Esophagus squamous epithelium (tissue), 5 donors: ENCODE measurements at places on chromosomes 7 and 10.

- H3K4me1 ChIP-seq = no peaks in the 10 kb centered on the region
- no peaks in the 10 kb centered on the region for H3K36me3 ChIP-seq
- DNase-seq = no peak
- no peak overlapping the region for H3K27ac ChIP-seq
- H3K4me3 ChIP-seq = no peak overlapping the region
These were observed 349.1 kb downstream of the RPS24 start for GRCh38 chr10:78382772-78383171.

DNA sequence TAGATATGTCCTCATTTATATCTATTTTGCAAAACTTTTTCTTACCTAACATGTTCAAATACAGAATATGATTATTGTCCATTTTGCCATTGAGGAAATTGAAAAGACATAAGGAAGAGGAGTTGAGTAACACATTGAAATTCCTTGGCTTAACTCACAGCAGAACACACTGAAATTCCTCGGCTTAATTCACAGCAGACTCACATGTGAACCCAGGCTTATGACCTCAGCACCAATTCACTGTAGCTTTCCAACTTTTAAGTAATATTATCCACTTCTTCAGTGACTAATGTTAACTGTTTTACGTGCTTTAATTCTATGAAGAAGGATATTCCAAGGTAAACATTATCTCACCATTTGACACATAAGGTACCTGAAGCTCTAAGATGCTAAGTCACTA lies 597.5 kb upstream of the PFKP start:
- H3K4me1 ChIP-seq = no peaks in the 10 kb centered on the region
- DNase-seq = no peak
- H3K27me3 ChIP-seq = no peaks in the 10 kb centered on the region
- no peak overlapping the region for H3K4me3 ChIP-seq
- H3K36me3 ChIP-seq = no peaks in the 10 kb centered on the region

DNA sequence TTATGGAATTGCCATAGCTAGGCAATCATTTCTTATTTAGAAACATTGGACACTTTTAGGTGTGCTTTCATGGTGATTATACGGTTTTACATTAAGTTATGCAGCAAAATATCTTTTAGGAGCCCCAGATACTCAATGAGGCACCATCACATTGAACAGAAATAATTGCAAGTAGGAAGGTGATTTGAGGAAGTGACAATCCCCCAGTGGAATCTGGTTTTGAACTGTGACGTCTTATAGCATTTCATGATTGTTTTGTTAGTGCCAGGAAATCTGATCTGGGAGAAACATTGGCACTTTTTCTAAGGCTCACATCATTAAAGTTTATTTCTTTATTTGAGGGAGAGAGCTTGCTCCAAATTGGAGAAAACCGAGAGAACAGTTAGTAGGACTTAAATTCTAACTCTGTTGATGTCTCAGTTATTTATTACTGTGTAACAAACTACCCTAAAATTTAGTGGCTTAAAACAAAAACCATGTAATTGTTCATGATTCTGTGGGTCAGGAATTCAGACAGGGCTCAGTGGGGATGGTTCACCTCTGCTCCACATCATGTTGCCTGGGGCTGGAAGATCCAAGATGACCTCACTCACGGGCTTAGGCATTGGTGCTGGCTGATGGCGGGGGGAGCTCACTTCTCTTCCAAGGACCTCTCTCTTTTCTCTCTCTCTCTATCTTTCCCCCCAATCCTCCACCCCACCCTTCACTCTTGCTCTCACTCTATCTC lies 78.2 kb upstream of the STEAP1B start:
- no peaks in the 10 kb centered on the region for H3K4me1 ChIP-seq
- DNase-seq = no peak
- no peaks in the 10 kb centered on the region for H3K27me3 ChIP-seq
- H3K4me3 ChIP-seq = no peak overlapping the region
- no peaks in the 10 kb centered on the region for H3K36me3 ChIP-seq

- no peaks in the 10 kb centered on the region for H3K27me3 ChIP-seq
- H3K4me3 ChIP-seq = no peak overlapping the region
- H3K27ac ChIP-seq = no peak overlapping the region
- DNase-seq = no peak
- H3K36me3 ChIP-seq = no peaks in the 10 kb centered on the region
- no peaks in the 10 kb centered on the region for H3K4me1 ChIP-seq
These were observed 70.6 kb downstream of the CCDC71L start for GRCh38 chr7:106590209-106590816.

GRCh38 chr7:98841179-98841997 lies 28.4 kb downstream of the TMEM130 start:
- no peak overlapping the region for H3K27ac ChIP-seq
- H3K27me3 ChIP-seq = peaks cover 44% of the 10 kb centered on the region
- no peaks in the 10 kb centered on the region for H3K4me1 ChIP-seq
- H3K4me3 ChIP-seq = no peak overlapping the region

DNA sequence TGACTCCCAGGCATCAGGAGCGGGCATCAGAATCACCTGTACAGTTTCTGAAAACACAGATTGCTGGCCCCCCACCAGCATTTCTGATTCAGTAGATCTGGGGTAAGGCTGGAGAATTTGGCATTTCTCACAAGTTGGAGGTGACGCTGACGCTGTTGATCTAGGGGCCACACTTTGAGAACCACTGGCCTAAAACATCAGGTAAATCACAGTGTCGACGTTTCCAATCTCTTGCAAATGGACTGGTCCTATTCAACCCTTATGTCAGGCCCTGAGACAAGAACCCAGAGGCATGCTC lies 564.0 kb downstream of the KCNMA1 start:
- H3K4me3 ChIP-seq = no peak overlapping the region
- DNase-seq = no peak
- no peaks in the 10 kb centered on the region for H3K27me3 ChIP-seq
- H3K36me3 ChIP-seq = no peaks in the 10 kb centered on the region
- H3K4me1 ChIP-seq = peaks cover 4% of the 10 kb centered on the region

- H3K4me3 ChIP-seq = no peak overlapping the region
- H3K27ac ChIP-seq = no peak overlapping the region
- H3K4me1 ChIP-seq = no peaks in the 10 kb centered on the region
These were observed 41.9 kb downstream of the SPAM1 start for GRCh38 chr7:123966936-123967335.

GRCh38 chr10:26665080-26666048 lies 32.1 kb upstream of the PDSS1 start:
- DNase-seq = no peak
- H3K36me3 ChIP-seq = no peaks in the 10 kb centered on the region
- no peaks in the 10 kb centered on the region for H3K27me3 ChIP-seq
- no peak overlapping the region for H3K4me3 ChIP-seq
- no peak overlapping the region for H3K27ac ChIP-seq

GRCh38 chr10:61899997-61900828 lies 1.3 kb upstream of the ARID5B start:
- no peaks in the 10 kb centered on the region for H3K36me3 ChIP-seq
- peak overlapping the region; percentile 90 for H3K27ac ChIP-seq
- no peaks in the 10 kb centered on the region for H3K27me3 ChIP-seq
- DNase-seq = peak; percentile 13

- no peaks in the 10 kb centered on the region for H3K36me3 ChIP-seq
- H3K27ac ChIP-seq = no peak overlapping the region
- H3K4me3 ChIP-seq = no peak overlapping the region
- H3K4me1 ChIP-seq = no peaks in the 10 kb centered on the region
- no peaks in the 10 kb centered on the region for H3K27me3 ChIP-seq
- no peak for DNase-seq
These were observed 31.2 kb upstream of the FFAR4 start for GRCh38 chr10:93535293-93535692.

GRCh38 chr10:13938950-13939349 lies 352.2 kb downstream of the PRPF18 start:
- no peak for DNase-seq
- H3K4me1 ChIP-seq = peaks cover 15% of the 10 kb centered on the region
- peak overlapping the region; percentile 1 for H3K27ac ChIP-seq
- H3K4me3 ChIP-seq = no peak overlapping the region
- no peaks in the 10 kb centered on the region for H3K27me3 ChIP-seq

DNA sequence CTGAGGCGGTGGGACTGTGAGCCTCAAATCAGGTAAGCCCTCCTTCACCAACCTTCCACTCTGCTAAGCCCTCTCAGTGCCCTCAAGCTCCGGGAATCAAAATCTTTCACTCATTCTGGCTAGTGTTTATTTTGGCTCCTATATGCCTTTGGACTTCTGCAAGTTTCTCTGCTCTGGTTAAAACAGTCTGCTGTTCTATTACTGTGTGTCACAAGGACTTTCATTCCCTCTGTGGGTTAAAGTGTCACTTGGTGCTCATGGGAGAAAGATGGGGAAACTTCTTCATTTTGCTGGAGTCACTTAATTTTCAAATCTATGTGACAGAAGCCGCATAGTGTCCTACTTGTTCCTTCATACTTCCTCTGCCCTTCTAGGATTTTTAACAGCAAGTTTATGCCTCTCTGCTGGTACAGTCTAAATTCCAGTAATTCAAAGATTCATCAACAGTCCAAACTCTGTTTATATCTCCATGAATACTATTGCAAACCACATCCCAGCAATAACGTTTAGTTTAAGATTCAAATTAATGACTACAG lies 61.3 kb downstream of the CD36 start:
- DNase-seq = no peak
- no peaks in the 10 kb centered on the region for H3K27me3 ChIP-seq
- H3K27ac ChIP-seq = no peak overlapping the region
- no peak overlapping the region for H3K4me3 ChIP-seq

DNA sequence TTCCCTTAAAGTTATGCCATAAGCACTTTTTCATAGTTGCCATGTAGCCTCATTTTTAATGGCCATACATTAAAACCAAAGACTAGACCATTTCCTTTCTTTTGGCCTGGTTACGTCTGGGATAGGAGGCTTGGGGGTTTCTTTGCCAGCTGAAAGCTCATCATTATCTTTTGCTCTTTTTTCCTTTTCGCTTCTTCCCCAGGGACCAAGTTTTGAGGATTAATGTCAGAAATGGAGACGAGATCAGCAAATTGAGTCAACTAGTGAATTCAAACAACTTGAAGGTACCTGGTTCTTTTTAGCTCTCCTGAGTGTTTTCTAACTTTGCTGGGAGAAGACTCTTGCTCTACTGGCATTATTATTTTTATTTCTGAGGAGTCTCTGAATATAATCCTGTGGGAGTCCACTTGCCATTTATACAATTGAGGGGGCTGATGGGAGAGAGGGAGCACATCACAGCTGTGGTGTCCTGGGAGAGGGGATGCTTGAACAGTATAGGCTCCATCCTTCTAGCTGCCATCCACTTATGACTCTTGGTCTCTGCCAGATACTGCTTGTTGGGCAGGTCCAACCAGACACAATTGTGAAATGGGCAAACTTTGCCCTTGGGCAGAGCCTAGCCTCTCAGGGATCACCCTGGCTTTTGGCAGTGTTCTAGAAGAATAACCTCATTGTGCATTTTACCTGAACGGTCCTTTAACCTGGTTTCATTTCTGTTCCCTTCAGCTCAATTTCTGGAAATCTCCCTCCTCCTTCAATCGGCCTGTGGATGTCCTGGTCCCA lies 5.8 kb downstream of the CPA4 start:
- H3K4me1 ChIP-seq = peaks cover 36% of the 10 kb centered on the region
- no peak for DNase-seq
- peak overlapping the region; percentile 33 for H3K27ac ChIP-seq
- no peaks in the 10 kb centered on the region for H3K27me3 ChIP-seq

GRCh38 chr10:121493521-121493920 lies 104.7 kb downstream of the FGFR2 start:
- no peak overlapping the region for H3K27ac ChIP-seq
- H3K27me3 ChIP-seq = no peaks in the 10 kb centered on the region
- no peak overlapping the region for H3K4me3 ChIP-seq
- no peaks in the 10 kb centered on the region for H3K36me3 ChIP-seq
- peaks cover 52% of the 10 kb centered on the region for H3K4me1 ChIP-seq

GRCh38 chr10:85995791-85996190 lies 370.8 kb downstream of the GRID1 start:
- no peaks in the 10 kb centered on the region for H3K4me1 ChIP-seq
- H3K27me3 ChIP-seq = no peaks in the 10 kb centered on the region
- H3K4me3 ChIP-seq = no peak overlapping the region
- H3K36me3 ChIP-seq = no peaks in the 10 kb centered on the region

DNA sequence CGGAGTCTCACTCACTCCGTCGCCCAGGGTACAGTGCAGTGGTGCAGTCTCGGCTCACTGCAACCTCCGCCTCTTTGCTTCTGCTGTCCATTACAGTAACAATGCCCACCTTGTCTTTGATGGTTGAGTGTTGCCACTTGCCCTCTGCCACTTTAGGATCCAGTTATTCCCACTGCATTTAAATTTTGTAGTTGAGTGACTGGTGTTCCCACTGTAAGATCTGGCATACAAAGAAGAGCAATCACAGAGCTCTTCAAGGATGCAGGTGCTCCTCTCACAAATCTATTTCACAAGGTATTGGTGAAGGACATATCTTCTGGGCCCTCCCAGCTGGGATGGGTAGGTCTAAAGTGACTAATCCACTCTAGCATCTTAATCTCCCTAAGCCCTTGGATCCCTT lies 12.6 kb downstream of the PTER start:
- H3K27me3 ChIP-seq = no peaks in the 10 kb centered on the region
- H3K36me3 ChIP-seq = no peaks in the 10 kb centered on the region
- DNase-seq = no peak
- H3K27ac ChIP-seq = no peak overlapping the region
- H3K4me3 ChIP-seq = no peak overlapping the region

- DNase-seq = no peak
- no peaks in the 10 kb centered on the region for H3K27me3 ChIP-seq
- H3K4me1 ChIP-seq = no peaks in the 10 kb centered on the region
- no peak overlapping the region for H3K4me3 ChIP-seq
- H3K27ac ChIP-seq = no peak overlapping the region
These were observed 159.6 kb upstream of the IGFBP3 start for GRCh38 chr7:46080595-46081159.

- DNase-seq = no peak
- peaks cover 31% of the 10 kb centered on the region for H3K27me3 ChIP-seq
- peaks cover 17% of the 10 kb centered on the region for H3K4me1 ChIP-seq
- H3K27ac ChIP-seq = no peak overlapping the region
- H3K36me3 ChIP-seq = no peaks in the 10 kb centered on the region
- H3K4me3 ChIP-seq = peak overlapping the region; percentile 15
These were observed 130.6 kb downstream of the SPAG6 start for GRCh38 chr10:22475651-22476600.

- H3K4me1 ChIP-seq = peaks cover 40% of the 10 kb centered on the region
- H3K4me3 ChIP-seq = no peak overlapping the region
These were observed 6.5 kb downstream of the ARPC1B start for GRCh38 chr7:99380823-99381663.

DNA sequence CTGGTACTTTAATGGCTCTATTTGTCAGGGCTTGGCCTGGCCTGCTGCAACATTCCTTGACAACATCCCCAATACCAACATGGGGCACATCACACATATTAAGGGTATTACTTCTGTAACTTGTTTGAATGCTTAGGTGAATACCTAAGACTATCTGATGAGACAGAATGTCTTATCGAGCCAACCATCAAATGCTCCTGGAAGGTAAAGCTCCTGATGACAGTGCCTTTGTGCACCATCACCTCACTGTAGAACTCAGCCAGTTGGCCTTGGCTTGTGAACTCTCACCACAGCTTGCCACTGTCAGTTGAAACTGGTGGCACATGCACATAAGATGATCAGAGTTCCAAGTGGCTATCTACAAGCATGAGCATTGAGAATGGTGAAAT lies 3.7 kb upstream of the MYO1G start:
- H3K27ac ChIP-seq = no peak overlapping the region
- H3K4me3 ChIP-seq = no peak overlapping the region
- peaks cover 48% of the 10 kb centered on the region for H3K36me3 ChIP-seq
- peaks cover 37% of the 10 kb centered on the region for H3K4me1 ChIP-seq
- no peaks in the 10 kb centered on the region for H3K27me3 ChIP-seq

- H3K4me1 ChIP-seq = no peaks in the 10 kb centered on the region
- H3K27me3 ChIP-seq = no peaks in the 10 kb centered on the region
- H3K27ac ChIP-seq = no peak overlapping the region
- H3K36me3 ChIP-seq = no peaks in the 10 kb centered on the region
These were observed 73.1 kb upstream of the ITGB1 start for GRCh38 chr10:33031171-33031570.

- H3K36me3 ChIP-seq = no peaks in the 10 kb centered on the region
- DNase-seq = no peak
- H3K4me3 ChIP-seq = no peak overlapping the region
- H3K27me3 ChIP-seq = no peaks in the 10 kb centered on the region
- H3K27ac ChIP-seq = no peak overlapping the region
- no peaks in the 10 kb centered on the region for H3K4me1 ChIP-seq
These were observed 46.5 kb downstream of the TFEC start for GRCh38 chr7:115984105-115984504.
